ENCODE measurements at places on chromosomes 6 and 20. TPM values are rescaled to one million over a fixed set of nuclear protein-coding genes. Genes with fewer than 3 reads are reported as not detected.

KHDC1L gene
- total RNA-seq = 2.2 TPM

CEP43 gene
- total RNA-seq = 12.1 TPM

ERVFRD-1 gene
- total RNA-seq = not detected

HCK gene
- total RNA-seq = 0.78 TPM

PTK6 gene
- total RNA-seq = 0.17 TPM

OPRM1 gene
- total RNA-seq = not detected

HLA-DRA gene
- not detected for total RNA-seq

MUC21 gene
- total RNA-seq = not detected

C6orf15 gene
- total RNA-seq = not detected

TFAP2C gene
- total RNA-seq = 35.3 TPM

SFT2D1 gene
- 23.5 TPM for total RNA-seq

EPHA7 gene
- 3.6 TPM for total RNA-seq

NKAIN2 gene
- total RNA-seq = 0.56 TPM

DST gene
- 981 TPM for total RNA-seq

SALL4 gene
- total RNA-seq = 41.0 TPM

PI3 gene
- not detected for total RNA-seq
